ENCODE measurements at places on chromosomes 16 and 17.

DNA sequence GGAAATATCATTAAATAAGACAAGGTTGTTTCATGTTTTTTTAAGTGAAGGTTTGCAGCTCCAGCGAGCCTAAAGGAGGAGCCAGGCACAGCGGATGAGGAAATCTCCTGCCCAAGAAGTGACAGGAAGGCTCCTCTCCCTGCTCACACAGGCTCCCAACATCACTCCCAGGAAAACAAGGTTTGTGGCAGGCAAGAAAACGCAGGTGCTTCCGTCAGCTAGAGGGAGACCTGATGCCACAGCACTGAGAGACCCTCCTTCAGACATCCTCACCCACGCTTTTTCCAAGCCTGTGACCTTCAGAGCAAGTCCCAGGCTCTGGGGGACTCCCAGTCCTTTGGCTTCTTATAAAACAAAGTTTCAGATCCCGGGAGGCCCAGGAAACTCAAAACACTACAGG, 89.7 kb downstream of the ZNF423 start:
- DNase-seq: no peak

DNA sequence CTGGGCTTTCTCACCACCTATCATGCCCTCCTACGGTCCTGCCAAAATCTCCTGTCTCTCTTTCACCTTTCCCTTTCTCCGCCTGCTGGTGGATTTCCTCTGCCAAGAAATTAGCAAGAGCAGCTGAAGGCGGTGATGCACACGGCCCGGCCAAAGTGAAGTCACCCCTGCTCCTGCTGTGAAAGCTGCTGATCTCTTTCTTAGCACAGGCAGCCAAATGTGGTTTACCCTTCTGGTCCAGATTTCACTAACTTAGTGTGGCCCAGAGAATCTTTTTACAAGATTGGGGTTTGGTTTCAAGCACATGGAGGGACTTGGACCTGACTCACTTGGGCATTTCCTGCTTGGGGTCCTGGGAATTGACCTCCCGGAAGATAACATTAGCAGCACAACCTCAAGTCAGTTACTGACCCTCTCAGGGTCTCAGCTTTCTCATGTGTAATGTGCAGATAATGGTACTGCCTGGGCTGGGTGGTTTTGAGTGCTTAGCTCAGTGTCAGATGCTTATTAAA, 155.7 kb downstream of the SOCS1 start:
- DNase-seq: peak; percentile 94

DNA sequence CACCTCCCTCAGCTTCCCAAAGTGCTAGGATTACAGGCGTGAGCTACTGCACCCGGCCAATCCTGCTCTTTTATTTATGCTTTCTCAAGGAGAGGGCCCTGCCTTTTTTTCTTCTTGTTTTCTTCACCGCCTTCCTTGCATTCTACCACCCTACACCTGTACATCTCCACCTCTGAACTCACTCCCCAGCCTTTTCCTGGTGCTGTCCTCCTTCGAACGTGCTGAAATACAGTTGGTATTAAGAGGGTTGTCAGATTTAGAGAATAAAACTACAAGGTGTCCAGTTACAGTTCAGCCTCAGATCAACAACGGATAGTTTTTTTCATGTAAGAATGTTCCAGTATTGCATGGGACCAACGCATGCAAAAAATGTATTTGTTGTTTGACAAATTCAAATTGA, 1.7 kb downstream of the PIRT start:
- DNase-seq: no peak

DNA sequence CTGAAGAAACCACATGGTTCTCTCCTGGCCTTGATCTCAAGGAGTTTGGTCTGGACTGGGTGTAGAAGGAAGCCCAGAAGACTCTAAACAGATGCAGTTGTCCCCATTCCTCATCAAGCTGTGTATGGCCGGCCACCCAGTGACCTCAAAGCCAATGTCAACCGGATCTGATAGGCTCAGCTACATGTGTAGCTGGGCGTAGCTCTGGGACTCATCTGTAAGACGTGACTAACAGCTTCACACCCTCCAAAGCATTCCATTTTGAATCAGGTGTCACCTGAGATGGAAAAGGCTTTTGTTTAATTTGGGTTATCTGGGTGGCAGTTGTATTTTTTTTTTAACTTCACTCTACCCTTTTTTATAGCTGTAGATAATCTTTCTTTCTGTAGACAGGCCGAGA, 130.4 kb downstream of the ABCC12 start:
- no peak for DNase-seq

DNA sequence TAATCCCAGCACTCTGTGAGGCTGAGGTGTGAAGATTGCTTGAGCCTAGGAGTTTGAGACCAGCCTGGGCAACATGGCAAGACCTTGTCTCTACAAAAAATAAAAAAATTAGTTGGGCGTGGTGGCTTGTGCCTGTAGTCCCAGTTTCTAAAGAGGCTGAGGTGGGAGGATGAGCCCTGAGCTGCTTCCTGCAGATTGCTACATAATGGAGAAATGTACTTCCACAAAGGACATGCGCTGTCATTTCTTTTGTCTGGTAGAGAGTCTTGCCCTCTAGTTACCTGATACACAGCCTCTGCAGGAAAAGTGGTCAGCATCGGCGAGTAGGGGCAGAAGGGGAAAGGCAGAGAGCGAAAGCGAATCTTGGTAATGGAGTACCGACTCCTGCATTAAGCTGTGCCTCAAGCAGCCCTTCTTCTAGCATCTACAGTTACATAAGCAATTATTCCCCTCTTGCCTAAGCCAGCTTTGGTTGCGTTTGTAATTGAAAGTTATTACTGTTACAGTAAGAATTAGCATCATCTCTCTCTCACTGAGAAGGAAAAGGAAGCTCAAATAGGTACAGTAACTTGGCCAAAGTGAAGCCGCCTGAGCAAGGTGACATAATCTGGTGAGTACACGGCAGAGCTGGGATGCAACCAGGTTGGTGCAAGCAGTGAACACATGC, 18.5 kb upstream of the GGA2 start:
- no peak for DNase-seq

DNA sequence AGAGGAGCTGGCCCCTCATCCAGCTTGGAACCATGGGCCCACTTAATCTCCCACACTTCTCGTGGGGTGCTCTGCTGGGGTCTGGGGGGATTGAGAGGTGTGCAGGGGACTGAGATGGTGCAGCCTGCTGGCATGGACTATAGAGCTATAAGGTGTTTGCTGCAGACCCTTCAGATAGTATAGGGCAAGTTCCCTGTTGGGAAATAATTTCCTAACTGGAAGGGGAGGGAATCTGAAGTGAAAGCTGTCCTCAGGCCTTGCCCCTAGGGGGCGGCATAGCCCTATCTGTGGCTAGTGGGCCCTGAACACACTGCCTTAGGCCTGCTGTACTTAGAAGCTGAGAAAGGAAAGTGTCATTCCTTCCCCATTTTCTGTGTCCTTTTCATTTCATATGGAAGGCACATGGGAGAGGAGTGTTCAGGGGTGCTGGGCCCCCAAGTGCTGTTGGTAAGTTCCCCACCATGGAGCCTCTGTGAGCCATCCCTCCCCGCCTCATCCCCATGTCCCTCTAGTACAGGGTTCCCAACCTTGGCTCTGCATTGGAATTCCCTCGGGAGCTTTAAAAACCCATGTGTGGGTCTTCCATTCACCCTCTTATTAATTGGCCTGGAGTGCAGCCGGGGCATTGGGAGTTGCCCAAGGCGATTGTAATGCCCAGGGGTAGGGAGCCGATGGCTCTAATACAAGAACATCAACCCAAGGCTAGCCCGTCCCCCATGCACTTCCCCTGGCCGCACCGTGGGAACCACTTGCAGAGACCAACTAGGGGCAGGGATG, 19.7 kb downstream of the GOSR2 start:
- peak; percentile 43 for DNase-seq

GRCh38 chr16:87822108-87822970, 47.0 kb downstream of the SLC7A5 start:
- no peak for DNase-seq

GRCh38 chr16:4113358-4114256, 2.6 kb downstream of the ADCY9 start:
- no peak for DNase-seq

- DNase-seq: no peak
These were observed 129.5 kb downstream of the CDYL2 start for GRCh38 chr16:80674884-80675283.

GRCh38 chr16:69725480-69726312, 664 bp downstream of the NQO1 start:
- DNase-seq: no peak

- DNase-seq: no peak
These were observed 3.7 kb downstream of the TMC8 start for GRCh38 chr17:78133971-78134898.

- DNase-seq: no peak
These were observed 187.4 kb upstream of the IRX6 start for GRCh38 chr16:55136356-55137150.

DNA sequence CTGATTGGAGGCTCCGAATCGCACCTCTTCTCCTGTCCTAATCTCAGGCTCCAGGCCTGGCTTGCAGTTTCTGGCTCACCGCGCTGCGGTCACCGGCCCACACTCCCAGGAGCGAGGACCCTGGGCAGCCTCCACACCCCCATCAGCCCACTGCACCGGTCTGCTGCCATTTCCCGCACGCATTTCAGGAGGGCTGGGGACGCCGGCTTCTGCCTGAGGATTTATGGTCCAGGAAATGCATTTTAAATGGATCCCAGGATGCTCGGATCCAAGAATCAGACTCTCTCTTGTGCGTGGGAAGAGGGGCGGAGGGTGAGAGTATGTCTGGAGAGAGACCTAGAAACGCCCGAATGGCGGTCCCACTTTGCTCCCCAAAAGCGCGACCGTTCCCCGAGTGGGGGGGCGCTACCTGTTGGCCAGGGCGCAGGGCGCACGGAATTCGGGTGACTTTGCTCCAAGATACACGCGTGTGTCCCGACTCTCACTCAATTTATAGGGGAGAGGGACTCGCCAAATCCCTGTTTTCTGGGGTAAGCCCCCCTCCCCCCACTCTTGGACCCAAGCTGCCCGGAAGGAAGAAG, 817 bp upstream of the JPH3 start:
- no peak for DNase-seq

- no peak for DNase-seq
These were observed 15.2 kb upstream of the HERPUD1 start for GRCh38 chr16:56916571-56917403.
